ENCODE measurements at places on chromosomes 5 and 9.

- no peak for DNase-seq
These were observed 14.3 kb downstream of the KDM3B start for GRCh38 chr5:138366632-138367382.

DNA sequence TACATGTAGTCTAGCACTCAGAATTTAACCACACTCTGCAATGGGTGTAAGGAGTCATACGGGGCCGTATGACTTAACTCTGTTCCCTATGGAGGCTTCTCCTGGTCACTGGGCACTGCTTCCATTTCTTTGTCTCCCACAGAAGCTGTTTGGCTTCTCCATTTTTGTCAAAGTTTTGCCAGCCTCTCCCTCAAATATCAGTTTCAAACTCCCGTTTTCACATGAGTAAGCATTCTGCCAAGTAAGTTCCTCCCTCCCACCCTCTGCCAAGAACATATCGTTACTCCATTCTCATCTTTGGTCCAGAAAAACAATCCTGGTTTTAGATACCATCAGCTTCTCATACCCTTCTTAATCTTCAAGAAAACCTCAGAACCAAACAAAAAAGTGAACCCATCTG lies 6.1 kb downstream of the AFAP1L1 start:
- no peak for DNase-seq

DNA sequence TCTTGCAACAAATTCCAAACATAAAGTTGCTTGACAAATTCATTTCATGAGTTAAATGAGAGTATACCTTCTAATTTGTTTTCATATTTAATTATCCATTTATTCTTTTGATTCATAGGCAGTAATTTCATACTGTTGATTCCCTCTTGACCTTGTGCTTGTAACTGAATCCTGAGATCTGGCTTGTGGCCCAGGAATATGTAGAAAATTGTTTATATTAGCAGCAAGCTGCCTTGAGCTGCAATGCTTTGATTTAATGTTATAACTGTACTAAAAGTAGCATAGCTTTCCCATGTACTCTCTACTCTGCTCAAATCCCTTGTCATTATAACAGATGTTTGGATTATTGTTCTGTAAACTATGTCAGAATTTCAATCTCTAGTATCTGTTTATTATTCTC lies 780.7 kb downstream of the NR2F1-AS1 start:
- peak; percentile 31 for DNase-seq

DNA sequence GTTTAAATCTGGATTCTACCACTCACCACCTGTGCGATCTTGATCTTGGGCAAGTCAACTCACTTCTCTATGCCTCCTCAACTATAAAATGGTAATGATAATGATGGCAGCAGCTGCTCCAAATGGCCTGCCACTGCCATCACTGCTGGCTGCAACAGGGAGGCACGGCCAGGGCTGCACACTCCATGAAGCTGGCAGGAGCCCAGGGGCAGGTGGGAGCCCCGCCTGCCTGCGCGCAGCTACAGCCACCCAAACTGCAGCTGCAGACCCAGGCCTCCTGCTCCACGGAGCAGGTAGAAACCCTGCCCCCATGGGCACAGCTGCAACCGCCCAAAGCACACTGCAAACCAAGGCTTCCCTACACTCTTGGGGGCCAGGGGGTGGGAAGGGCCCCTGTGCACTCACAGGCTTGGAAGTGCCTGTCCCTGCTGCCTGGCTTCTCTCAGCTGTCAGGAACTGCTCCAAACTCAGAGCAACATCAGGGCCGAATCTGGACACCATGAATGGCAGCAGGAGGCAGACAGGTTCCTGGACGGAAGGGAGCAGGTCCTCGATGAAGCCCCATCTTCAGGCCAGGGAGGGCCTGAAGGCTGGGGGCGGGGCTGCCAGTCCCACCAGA lies 57.6 kb downstream of the PRELID2 start:
- no peak for DNase-seq

- no peak for DNase-seq
These were observed 162.1 kb downstream of the FSTL4 start for GRCh38 chr5:133450286-133450685.

DNA sequence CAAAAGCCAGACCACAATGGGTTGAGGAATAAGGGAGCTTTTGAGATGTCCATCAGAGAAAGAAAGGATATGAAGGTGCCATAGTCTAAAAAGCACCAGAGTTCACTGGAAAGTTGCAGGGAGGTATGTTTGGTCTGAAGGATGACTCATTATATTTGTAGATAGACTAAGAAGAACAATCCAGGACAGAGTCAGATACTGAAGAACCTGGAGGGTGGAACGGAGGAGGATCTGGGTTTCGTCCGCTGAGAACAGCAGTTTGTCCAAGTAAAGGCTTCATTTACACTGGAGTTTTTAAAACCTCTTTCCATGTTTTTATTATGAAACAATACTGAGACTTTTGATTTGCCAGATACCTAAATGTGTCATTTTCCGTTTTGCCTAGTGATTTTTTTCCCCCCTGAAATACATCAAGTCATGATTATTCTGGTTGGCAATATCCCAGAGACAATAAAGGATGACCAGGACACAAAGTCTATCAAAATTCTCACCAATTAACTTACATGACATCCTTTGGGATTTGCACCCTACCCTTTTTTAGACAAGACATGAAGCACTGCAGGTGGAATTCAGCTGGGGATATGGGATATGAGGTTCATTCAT lies 219.9 kb downstream of the MLLT3 start:
- no peak for DNase-seq

DNA sequence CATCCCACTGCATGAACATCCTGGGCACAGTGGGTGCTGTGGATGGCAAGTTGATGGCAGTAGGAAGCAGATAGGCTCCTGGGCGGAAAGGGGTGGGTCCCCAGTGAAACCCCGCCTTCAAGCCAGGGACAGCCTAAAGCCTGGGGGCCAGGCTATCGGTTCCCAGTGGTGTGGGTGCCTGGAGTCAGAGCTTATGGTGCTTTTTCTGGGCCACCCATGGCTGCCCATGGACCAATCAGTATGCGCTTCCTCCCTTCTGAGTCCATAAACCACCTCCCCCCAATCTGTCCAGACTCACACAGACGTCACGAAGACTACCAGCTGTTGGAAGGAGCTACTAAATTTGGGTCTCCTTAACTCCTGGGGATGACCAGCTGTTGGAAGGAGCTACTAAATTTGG lies 17.5 kb upstream of the ECPAS start:
- no peak for DNase-seq

- DNase-seq = no peak
These were observed 70.6 kb upstream of the CCNG1 start for GRCh38 chr5:163366757-163367156.

- DNase-seq = no peak
These were observed 30.3 kb upstream of the IL17B start for GRCh38 chr5:149409268-149409948.

DNA sequence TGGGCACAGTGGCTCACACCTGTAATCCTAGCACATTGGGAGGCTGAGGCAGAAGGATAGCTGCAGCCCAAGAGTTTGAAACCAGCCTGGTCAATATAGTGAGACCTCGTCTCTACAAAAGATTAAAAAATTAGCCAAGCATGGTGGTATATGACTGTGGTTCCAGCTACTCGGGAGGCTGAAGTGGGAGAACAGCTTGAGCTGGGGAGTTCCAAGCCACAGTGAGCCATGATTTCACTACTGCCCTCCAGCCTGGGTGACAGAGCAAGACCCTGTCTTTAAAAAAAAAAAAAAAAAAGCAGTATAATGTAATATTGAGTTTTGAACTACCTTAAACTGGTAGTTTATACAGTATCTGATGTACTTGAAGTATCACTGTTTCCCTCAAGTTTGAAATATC lies 358.4 kb downstream of the EBF1 start:
- no peak for DNase-seq

DNA sequence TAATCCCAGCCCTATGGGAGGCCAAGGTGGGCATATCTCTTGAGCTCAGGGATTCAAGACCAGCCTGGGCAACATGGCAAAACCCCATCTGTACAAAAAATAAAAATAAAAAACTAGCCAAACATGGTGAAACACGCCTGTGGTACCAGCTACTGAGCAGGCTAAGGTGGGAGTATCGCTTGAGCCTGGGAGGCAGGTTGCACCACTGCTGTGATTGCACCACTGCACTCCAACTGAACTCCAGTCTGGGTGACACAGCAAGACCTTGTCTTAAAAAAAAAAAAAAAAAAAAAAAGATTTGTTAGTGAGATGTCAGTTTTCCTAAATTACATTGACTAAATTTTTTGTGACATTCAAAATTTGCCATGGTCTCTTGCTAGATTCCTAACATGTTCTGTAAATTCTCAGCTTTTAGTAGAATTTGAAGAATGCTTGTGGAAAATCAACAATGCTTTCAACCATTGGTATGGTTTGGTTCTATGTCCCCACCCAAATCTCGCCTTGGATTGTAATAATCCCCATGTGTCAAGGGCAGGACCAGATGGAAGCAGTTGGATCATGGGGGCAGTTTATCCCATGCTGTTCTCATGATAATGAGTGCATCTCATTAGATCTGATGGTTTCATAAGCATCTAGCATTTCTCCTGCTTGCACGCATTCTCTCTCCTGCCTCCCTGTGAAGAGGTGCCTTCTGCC lies 236.1 kb downstream of the ARRDC3 start:
- DNase-seq = no peak

DNA sequence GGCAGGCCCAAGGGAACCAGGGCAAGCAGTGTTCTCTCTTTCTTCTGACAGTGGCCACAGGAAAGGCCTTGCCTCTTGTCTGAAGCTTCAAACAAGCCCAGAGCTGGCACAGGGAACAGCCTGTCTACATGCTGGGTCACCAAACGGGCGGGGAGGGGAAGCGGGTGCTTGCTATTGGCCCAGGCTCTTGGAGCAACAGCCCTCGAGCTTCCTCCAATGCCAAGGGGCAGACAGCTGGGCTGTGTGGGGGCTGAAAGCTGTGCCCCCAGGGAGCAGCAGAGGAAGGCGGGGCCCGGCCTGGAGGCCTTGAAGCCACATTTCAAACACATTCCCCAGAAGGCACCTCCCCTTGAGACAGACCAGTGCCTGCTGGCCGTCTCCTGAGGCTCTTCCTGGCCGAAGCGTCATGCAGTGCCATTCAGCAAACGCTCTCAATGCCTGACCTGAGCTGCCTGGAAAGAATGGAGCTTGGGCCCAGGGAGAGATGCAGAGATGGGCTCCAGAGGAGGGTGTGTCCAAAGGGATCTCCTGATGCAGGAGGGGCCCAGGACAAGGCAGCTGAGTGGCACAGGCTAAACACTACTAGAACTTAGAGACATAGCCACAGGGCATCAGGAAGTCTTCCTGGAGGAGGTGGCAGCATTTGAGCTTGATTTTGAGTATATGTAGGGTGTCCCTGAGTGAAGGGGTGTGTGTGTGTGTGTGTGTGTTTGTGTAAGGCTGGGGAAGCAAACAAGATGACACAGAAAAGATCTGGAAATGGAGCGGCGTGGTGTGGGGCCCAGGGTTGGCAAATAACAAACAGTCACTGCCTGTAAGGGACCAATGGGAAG lies 2.5 kb downstream of the FIBCD1 start:
- no peak for DNase-seq

Measured in fibroblast of skin of left quadriceps (primary cell).